ENCODE measurements at places on chromosomes 3 and 15. TPM values are rescaled to one million over a fixed set of nuclear protein-coding genes. Genes with fewer than 3 reads are reported as not detected.

GRCh38 chr15:67833710-67834511 lies 5.9 kb downstream of the RNU6-1 start:
- peaks cover 42% of the 10 kb centered on the region for H3K4me1 ChIP-seq
- no peaks in the 10 kb centered on the region for H3K36me3 ChIP-seq
- H3K4me3 ChIP-seq: peak overlapping the region; percentile 71
- no peak overlapping the region for H3K27ac ChIP-seq

DNA sequence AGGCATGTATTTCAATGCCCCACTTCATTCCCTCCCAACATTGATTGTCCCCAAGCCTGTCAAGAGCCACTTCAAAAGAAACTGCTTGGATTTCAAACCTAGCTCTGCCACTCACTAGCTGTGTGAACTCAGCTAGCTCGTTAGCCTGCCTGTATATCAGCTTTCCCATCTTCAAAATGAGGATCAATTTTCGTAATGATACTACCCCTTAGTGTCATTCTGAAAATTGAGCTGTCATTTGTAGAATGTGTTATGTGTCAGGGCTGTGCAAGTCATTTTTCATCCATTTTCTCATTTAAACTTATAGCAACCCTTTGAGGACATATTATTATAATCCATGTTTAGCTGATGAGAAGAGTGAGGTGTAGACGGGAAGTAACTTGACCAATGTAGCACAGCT lies 88.6 kb downstream of the TRIM42 start:
- 0 out of 2 replicates have a peak, but pooled peaks cover 6% of the 10 kb centered on the region for H3K4me1 ChIP-seq
- H3K27ac ChIP-seq: no peak overlapping the region
- DNase-seq: no peak
- no peaks in the 10 kb centered on the region for H3K27me3 ChIP-seq
- no peak overlapping the region for H3K4me3 ChIP-seq
- no peaks in the 10 kb centered on the region for H3K36me3 ChIP-seq

Gene MASP1
- total RNA-seq: 1.6 TPM

DNA sequence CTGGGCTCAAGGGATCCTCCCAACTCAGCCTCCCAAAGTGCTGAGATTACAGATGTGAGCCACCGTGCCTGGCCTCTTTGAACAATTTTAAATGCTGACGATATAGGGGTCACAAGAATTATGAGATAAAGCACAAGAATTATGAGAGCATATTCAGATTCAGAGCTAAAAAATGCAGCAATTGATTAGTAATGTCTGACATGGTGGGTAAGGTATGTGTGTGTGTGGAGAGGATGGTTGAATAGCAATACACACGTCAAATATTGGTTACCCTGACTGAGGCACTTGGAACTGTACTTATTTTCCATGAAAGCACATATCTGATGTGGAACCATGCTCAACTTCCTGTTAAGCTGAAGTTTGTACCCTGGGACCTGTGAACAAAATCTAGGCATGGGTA lies 115.6 kb downstream of the EOMES start:
- no peaks in the 10 kb centered on the region for H3K4me1 ChIP-seq
- no peaks in the 10 kb centered on the region for H3K36me3 ChIP-seq
- DNase-seq: no peak
- H3K27me3 ChIP-seq: no peaks in the 10 kb centered on the region
- no peak overlapping the region for H3K4me3 ChIP-seq

Gene ADIPOQ
- not detected for total RNA-seq

GRCh38 chr3:122234117-122234516 lies 50.6 kb downstream of the CASR start:
- H3K27me3 ChIP-seq: no peaks in the 10 kb centered on the region
- no peaks in the 10 kb centered on the region for H3K36me3 ChIP-seq
- H3K4me3 ChIP-seq: no peak overlapping the region
- DNase-seq: no peak

Data from GM23338 (cell line).